Iris pigment epithelial cell (primary cell): ENCODE measurements at places on chromosomes 16 and 17.
A peak's percentile ranks its signal among the peaks of the same experiment; 100 is the strongest.

DNA sequence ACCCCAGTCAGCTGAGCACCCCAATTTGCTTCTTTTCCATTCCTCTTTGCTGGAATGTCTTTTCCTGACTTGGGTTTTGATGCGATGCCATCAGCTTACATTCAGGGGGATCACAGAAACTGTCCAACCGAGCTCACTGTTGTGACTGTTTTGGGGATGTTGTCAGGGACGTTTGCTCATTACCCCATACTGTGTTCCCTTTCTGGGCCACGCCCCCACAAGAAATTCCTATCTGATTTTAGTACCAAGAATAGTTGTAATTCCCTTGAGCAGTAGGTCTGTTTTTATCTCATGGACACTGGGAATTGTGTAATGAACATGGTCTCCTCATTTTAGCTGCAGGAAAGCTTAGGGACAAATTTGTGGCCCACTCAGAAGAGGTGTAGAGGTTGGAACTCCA, 2.6 kb upstream of the NTN1 start:
- DNase-seq: no peak

GRCh38 chr16:87601401-87601981, 817 bp upstream of the JPH3 start:
- no peak for DNase-seq

GRCh38 chr17:50027881-50028735, 27.8 kb upstream of the ITGA3 start:
- no peak for DNase-seq

DNA sequence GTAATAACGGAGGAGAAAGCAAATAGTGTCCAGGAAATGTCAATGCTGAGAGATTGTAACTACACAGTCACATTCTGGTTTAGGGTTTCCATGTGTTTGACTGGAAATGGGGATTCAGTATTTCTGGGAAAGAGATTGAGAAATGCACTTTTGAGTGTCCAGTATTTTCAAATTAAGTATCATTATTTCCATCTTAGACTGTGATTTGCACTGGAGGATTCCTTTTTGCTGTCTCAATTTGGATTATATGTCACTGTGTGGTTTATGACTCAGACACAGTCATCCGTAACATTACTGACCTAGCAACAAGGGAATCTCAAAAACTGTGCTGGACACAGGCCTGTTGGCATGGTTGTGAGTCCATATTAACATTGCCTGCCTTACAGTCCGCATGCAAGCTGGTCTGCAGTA, 681.4 kb downstream of the CDH11 start:
- peak; percentile 95 for DNase-seq

- DNase-seq: no peak
Measured at GRCh38 chr16:89837014-89837546, 8.8 kb downstream of the SPIRE2 start.

DNA sequence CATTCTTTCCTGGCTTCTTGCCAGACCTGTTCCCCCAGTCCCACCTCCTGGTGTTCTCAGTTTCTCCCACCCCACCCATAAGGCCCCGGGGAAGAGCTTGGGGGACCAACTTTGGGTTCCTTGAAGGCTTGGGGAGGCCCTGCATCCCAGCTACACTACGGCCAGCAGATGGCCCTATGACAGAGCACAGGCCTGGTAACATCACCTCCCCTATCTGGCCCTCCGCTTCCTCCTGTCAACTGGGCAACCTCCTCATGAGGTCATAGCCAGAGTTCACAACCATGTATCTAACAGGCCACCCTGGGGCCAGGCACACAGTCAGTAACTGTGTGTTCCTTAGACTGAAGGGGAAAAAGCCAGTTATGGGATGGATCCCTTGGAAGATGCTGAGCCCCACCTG, 31.4 kb downstream of the MYO15A start:
- peak; percentile 25 for DNase-seq

DNA sequence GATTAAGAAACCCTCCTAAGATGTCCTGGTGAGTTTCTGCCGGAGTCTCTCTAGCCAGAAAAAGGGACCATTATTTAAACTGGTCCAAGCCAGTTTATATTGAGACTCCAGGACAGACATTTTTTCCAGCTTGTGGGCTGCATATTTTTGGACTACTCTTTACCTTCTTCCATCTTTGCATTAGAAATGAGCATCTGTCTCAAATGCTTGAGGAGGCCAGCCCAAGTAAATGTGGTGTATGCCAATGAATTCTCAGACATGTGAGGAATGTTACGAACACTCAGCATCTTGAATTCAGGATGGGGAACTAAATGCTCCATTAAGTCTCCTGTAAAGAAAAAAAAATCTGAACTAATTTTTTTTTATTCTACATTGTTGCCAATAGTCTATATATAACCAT, 18.4 kb downstream of the TUBD1 start:
- DNase-seq: no peak

GRCh38 chr16:73354434-73354833, 306.5 kb upstream of the ZFHX3 start:
- no peak for DNase-seq
